ENCODE measurements at places on chromosomes 2 and 18.
A peak's percentile ranks its signal among the peaks of the same experiment; 100 is the strongest.

DNA sequence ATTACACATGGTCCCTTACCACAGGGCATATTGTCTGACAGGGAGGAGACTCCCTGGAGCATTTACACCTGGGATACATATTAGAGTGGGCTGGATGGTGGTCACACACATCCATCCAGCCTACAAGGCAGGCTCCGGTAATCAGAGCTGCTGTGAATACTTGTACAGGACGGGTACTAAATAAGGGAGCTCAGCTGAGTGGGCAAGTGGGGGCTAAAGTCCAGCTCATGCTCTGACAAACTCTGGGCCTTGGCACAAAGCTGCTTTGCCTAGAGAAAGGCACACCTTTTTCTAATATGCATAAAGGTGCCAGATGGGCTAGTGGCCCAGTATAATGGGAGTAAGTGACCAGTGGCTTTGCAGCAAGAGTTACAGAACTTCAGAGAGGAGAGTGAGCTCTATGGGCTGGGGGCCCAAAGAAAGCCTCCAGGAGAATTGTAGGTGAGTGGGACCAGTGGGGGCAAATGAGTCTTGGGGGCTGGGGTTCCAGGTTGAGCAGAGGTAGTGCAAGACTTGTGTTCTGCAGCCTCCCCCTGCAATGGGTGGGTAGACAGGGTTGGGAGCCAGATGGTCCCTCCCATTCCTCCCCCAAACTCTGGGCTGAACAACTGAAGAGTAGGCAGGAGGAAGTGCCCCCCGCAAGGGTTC lies 1.6 kb downstream of the TMEM198 start:
- DNase-seq, result no peak
- no peaks in the 10 kb centered on the region for H3K36me3 ChIP-seq
- H3K4me3 ChIP-seq, result peak overlapping the region; percentile 92

- peaks cover 33% of the 10 kb centered on the region for H3K4me1 ChIP-seq
- H3K36me3 ChIP-seq, result peaks cover 35% of the 10 kb centered on the region
- H3K27me3 ChIP-seq, result no peaks in the 10 kb centered on the region
- H3K4me3 ChIP-seq, result no peak overlapping the region
- peak overlapping the region; percentile 72 for H3K27ac ChIP-seq
Measured at GRCh38 chr2:230459216-230459615, 43.2 kb downstream of the SP100 start.

GRCh38 chr18:13465124-13465446 lies 246.5 kb downstream of the LDLRAD4 start:
- DNase-seq, result no peak
- peak overlapping the region; percentile 95 for H3K27ac ChIP-seq
- H3K4me3 ChIP-seq, result peak overlapping the region; percentile 93
- H3K27me3 ChIP-seq, result no peaks in the 10 kb centered on the region
- peaks cover 40% of the 10 kb centered on the region for H3K4me1 ChIP-seq
- no peaks in the 10 kb centered on the region for H3K36me3 ChIP-seq

GRCh38 chr18:3148930-3149535 lies 70.7 kb downstream of the MYOM1 start:
- no peak overlapping the region for H3K4me3 ChIP-seq
- H3K36me3 ChIP-seq, result no peaks in the 10 kb centered on the region
- no peaks in the 10 kb centered on the region for H3K27me3 ChIP-seq

- H3K4me1 ChIP-seq, result no peaks in the 10 kb centered on the region
- peaks cover 11% of the 10 kb centered on the region for H3K27me3 ChIP-seq
- DNase-seq, result no peak
Measured at GRCh38 chr2:133477616-133477990, 90.7 kb downstream of the NCKAP5 start.

DNA sequence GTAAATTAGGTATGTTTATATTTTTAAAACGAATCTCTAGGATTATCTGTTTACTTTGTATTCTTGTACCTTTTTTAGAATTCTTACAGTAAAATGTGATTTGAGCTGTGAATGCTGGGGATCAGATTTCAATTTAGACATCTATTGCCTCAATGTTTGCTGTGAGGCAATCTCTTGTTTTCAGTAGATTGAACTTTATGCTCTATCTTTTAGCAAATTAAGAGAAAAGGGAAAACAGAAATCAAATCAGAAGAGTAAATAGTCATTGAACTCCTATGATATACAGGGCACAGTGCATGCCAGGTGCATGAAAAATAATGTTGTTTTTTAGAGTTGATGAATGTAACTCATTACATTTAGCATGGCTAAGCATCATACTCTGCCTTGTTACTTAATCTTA lies 39.5 kb downstream of the ZC3H6 start:
- no peak overlapping the region for H3K27ac ChIP-seq
- no peak for DNase-seq

GRCh38 chr18:31386741-31387140 lies 10.2 kb downstream of the DSG4 start:
- no peaks in the 10 kb centered on the region for H3K4me1 ChIP-seq
- no peaks in the 10 kb centered on the region for H3K36me3 ChIP-seq
- no peak overlapping the region for H3K4me3 ChIP-seq
- no peak overlapping the region for H3K27ac ChIP-seq
- no peaks in the 10 kb centered on the region for H3K27me3 ChIP-seq

- H3K27me3 ChIP-seq, result peaks cover 13% of the 10 kb centered on the region
- H3K4me1 ChIP-seq, result peaks cover 6% of the 10 kb centered on the region
- H3K4me3 ChIP-seq, result no peak overlapping the region
Measured at GRCh38 chr2:95292623-95293260, 4.4 kb upstream of the KCNIP3 start.

- no peak overlapping the region for H3K27ac ChIP-seq
- H3K4me3 ChIP-seq, result no peak overlapping the region
- peaks cover 2% of the 10 kb centered on the region for H3K4me1 ChIP-seq
- no peak for DNase-seq
- no peaks in the 10 kb centered on the region for H3K36me3 ChIP-seq
- peaks cover 20% of the 10 kb centered on the region for H3K27me3 ChIP-seq
Measured at GRCh38 chr2:221283896-221284545, 288.1 kb downstream of the EPHA4 start.

GRCh38 chr2:181165199-181165868 lies 184.9 kb downstream of the UBE2E3 start:
- peaks cover 4% of the 10 kb centered on the region for H3K36me3 ChIP-seq
- H3K27me3 ChIP-seq, result no peaks in the 10 kb centered on the region
- peaks cover 15% of the 10 kb centered on the region for H3K4me1 ChIP-seq
- H3K4me3 ChIP-seq, result peak overlapping the region; percentile 66
- peak overlapping the region; percentile 87 for H3K27ac ChIP-seq

GRCh38 chr2:127173057-127173456 lies 47.0 kb downstream of the CYP27C1 start:
- H3K36me3 ChIP-seq, result no peaks in the 10 kb centered on the region
- no peaks in the 10 kb centered on the region for H3K4me1 ChIP-seq
- no peak overlapping the region for H3K27ac ChIP-seq
- DNase-seq, result no peak
- H3K27me3 ChIP-seq, result peaks cover 20% of the 10 kb centered on the region

DNA sequence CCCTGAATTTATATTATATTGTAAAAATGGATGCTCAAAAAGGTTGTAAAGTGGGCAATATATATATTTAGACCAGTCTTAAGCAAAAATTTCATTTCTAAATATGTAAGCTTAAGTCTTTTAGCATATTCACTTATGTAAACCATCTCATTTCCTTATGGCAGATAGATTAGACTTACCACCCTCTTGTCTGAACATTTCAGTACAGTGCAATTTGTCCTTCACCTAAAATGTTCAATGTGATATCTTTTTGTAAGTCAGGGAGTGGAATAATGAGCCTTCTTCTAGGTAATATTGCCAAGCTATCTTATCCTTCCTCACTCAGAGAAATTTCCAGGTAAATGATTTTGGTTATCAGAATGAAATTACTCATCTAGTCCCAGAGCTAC lies 92.3 kb downstream of the KLF7 start:
- H3K27ac ChIP-seq, result peak overlapping the region; percentile 14
- DNase-seq, result no peak
- peak overlapping the region; percentile 84 for H3K4me3 ChIP-seq
- no peaks in the 10 kb centered on the region for H3K36me3 ChIP-seq
- peaks cover 24% of the 10 kb centered on the region for H3K4me1 ChIP-seq
- H3K27me3 ChIP-seq, result peaks cover 16% of the 10 kb centered on the region

- no peaks in the 10 kb centered on the region for H3K27me3 ChIP-seq
- no peak for DNase-seq
- H3K36me3 ChIP-seq, result no peaks in the 10 kb centered on the region
- no peaks in the 10 kb centered on the region for H3K4me1 ChIP-seq
Measured at GRCh38 chr18:6406075-6406909, 8.4 kb downstream of the L3MBTL4 start.

DNA sequence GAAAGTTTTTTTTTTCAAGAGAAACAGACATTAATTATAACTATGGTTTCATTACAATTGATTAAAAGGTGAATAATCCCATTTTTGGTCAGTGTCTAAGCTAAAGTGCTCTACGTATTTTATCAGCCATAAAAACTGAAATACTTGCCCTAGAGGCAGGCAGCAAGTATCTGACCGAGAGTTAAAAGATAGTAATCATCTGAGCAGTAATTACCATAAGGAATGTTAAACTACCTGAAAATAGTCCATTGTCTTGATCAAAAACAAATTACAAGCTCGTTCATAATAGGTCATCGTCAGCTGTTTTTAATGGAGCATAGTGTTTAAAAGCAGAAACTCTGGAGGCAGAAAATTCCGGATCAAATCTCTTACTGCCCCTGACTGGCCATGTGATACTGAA lies 105.7 kb upstream of the ZEB2 start:
- H3K4me3 ChIP-seq, result no peak overlapping the region
- H3K4me1 ChIP-seq, result no peaks in the 10 kb centered on the region
- no peaks in the 10 kb centered on the region for H3K36me3 ChIP-seq
- no peak overlapping the region for H3K27ac ChIP-seq
- H3K27me3 ChIP-seq, result peaks cover 19% of the 10 kb centered on the region

DNA sequence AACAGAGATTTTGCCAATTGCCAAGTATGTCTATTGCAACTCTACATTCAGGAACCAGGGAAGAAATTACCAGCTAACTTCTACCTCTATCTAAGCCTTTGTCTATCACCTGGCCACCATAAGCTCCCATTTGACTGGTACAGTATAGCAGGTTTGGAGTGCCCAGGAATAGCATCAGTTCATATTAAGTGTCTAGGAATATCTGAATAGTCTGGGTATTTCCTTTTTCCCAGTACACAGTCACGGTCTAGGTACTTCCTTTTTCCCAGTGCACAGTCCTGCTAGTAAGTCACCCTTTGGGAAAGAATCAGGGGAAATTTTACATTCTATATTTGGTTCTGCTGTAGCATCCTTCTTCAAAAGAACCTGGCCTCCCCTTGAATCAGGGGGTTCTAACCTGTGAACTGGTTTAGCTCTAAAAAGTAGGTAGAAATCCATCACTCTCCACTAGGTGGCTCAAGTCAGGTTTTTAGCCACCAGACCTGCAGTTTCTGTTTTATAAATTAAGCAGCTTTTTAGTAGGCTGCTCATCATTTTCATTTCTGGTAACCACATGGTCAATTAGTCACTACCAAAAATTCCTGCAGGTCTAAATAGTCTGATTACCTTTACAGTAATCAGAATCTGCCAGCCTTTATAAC lies 49.3 kb upstream of the DNAJC10 start:
- peaks cover 3% of the 10 kb centered on the region for H3K36me3 ChIP-seq
- no peak for DNase-seq
- peaks cover 9% of the 10 kb centered on the region for H3K4me1 ChIP-seq
- no peak overlapping the region for H3K27ac ChIP-seq
- no peak overlapping the region for H3K4me3 ChIP-seq
- peaks cover 14% of the 10 kb centered on the region for H3K27me3 ChIP-seq

GRCh38 chr2:1209246-1209645 lies 204.0 kb upstream of the TPO start:
- H3K4me3 ChIP-seq, result no peak overlapping the region
- H3K4me1 ChIP-seq, result no peaks in the 10 kb centered on the region
- H3K27ac ChIP-seq, result no peak overlapping the region
- DNase-seq, result no peak
- H3K27me3 ChIP-seq, result no peaks in the 10 kb centered on the region

- peak overlapping the region; percentile 47 for H3K27ac ChIP-seq
- H3K36me3 ChIP-seq, result peaks cover 8% of the 10 kb centered on the region
- H3K27me3 ChIP-seq, result no peaks in the 10 kb centered on the region
- peaks cover 18% of the 10 kb centered on the region for H3K4me1 ChIP-seq
- DNase-seq, result no peak
Measured at GRCh38 chr2:20299113-20299512, 51.5 kb downstream of the PUM2 start.

GRCh38 chr2:238187618-238188548 lies 15.6 kb downstream of the ILKAP start:
- no peak overlapping the region for H3K27ac ChIP-seq
- peaks cover 2% of the 10 kb centered on the region for H3K4me1 ChIP-seq
- H3K4me3 ChIP-seq, result no peak overlapping the region
- no peak for DNase-seq
- H3K36me3 ChIP-seq, result peaks cover 11% of the 10 kb centered on the region

GRCh38 chr2:675982-676646 lies 1.1 kb downstream of the TMEM18 start:
- peak overlapping the region; percentile 98 for H3K27ac ChIP-seq
- H3K4me1 ChIP-seq, result peaks cover 32% of the 10 kb centered on the region
- no peaks in the 10 kb centered on the region for H3K36me3 ChIP-seq

GRCh38 chr2:199806179-199806578 lies 44.8 kb downstream of the FTCDNL1 start:
- H3K27ac ChIP-seq, result no peak overlapping the region
- H3K36me3 ChIP-seq, result no peaks in the 10 kb centered on the region
- no peak overlapping the region for H3K4me3 ChIP-seq
- H3K27me3 ChIP-seq, result no peaks in the 10 kb centered on the region
- peaks cover 3% of the 10 kb centered on the region for H3K4me1 ChIP-seq
- DNase-seq, result no peak

DNA sequence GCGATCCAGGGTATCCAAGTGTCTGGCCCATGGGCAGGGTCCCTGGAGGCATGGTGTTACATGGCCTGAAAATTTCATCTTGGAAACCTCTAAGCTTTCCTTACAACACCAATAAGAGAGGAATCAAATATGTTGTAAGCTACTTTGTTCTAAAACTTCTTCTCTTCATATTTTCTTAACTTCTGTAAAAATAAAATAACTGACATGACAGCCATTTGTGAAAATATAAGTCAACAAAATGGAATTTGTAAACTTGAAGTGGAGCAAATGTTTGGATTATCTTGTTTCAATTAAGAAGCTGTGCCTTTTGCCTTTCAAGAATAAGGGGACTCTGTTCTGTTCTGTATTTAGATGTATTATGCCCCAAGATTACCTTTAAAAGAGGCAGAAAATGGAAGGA lies 319.7 kb downstream of the LPIN1 start:
- H3K27ac ChIP-seq, result no peak overlapping the region

DNA sequence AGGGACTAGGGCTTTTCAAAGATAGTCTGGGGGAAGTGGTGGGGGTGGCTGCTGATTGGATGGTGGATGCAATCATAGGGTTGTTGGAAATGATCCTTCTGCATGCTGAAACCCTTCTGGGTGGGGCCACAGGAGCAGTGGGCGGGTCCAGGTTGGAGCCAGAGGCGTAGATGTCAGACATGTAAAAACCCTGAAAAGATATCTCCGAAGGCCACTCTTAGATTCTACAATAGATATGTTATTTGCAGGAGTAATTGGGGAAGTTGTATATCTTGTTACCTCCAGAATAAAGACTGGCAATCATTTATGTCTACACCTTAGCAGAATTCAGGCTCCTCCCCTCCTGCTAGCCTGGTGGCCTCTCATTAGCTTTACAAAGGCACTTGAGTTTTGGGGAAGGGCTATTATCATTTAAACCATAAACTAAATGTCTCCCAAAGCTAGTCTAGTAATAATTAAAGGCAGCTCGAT lies 8.2 kb upstream of the FAM98A start:
- peaks cover 3% of the 10 kb centered on the region for H3K36me3 ChIP-seq
- H3K4me1 ChIP-seq, result peaks cover 4% of the 10 kb centered on the region
- H3K27ac ChIP-seq, result no peak overlapping the region
- H3K27me3 ChIP-seq, result peaks cover 9% of the 10 kb centered on the region
- DNase-seq, result no peak

All from T-helper 17 cell (primary cell).